ENCODE measurements at places on chromosomes 4 and X. TPM values are rescaled to one million over a fixed set of nuclear protein-coding genes. Genes with fewer than 3 reads are reported as not detected.

- peak; percentile 52 for DNase-seq
Observed at GRCh38 chr4:171846232-171846631, 33.0 kb downstream of the GALNTL6 start.

- DNase-seq = no peak
Observed at GRCh38 chr4:90126805-90127204, 389 bp upstream of the CCSER1 start.

DNA sequence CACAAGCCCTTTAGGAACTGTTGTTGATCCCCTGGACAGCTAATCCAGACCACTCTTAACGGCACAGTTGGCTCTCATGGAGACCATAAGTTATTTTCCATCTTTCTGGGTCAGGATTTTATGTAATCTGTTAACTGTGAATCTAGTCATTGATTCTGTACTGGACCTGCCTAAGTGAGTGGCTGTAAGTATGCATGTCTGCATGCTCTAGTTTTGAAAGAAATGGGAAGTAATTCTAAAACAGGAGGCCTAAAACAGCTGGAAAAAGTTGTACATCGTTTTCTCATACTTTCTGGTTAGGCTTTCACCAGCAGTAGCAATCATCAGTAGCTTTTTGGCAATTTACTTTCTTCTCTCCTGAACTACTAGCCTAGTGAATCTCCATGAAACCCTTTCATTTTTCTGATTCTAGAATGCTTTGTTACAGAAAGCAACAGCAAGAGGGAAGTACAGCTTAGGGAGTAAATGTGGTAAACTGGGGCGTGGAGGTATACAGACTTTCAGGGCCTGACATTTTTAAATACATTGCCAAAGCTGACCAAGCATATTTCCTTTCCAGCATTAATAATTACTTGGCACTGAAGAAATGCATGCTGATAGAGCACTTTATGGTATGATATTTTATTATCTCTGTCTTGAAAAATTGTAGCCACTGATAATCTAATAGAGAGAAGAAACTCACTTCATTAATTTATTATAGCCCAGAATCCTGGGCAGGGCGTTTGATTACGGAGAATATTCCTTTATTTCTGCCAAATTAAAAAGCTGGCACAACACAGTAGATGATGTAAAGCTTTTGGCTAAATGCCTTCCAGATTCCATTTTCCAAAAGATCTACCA lies 202.7 kb downstream of the BANK1 start:
- no peak for DNase-seq

PPEF1 gene
- 0.72 TPM for total RNA-seq

MAOA gene
- 0.62 TPM for total RNA-seq

Measured in H4 (cell line).